ENCODE measurements at places on chromosomes 6 and 20.

- no peak for DNase-seq
Measured at GRCh38 chr20:62211769-62212288, 8.2 kb downstream of the HRH3 start.

GRCh38 chr6:99589290-99589672 is 17.4 kb upstream of the PRDM13 start:
- no peak for DNase-seq

DNA sequence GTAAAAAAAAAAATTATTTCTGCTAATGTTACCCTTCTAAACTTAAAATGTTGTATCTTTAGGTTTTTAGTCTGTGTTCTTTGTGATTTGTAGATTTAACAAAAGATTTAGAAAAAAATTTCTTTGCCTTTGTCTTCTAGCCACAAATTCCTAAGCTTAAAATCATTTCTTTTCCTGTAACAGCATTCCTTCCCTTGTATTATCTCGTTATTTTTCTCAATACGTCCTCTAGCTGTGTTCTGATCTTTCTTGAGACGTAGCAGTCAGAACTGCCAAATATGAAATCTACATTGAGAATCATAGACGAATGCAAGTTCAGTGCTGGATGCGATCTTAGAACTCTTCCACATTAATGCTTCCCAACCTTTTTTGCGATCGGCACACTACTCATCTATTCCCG is 283.1 kb downstream of the UTRN start:
- no peak for DNase-seq

GRCh38 chr6:6332811-6333244 is 12.4 kb upstream of the F13A1 start:
- DNase-seq: no peak

- DNase-seq: no peak
Measured at GRCh38 chr6:34760108-34760507, 2.8 kb downstream of the SNRPC start.

All from fibroblast of skin of left biceps (primary cell).